ENCODE measurements at places on chromosomes 2 and 18.
A peak's percentile ranks its signal among the peaks of the same experiment; 100 is the strongest.

DNA sequence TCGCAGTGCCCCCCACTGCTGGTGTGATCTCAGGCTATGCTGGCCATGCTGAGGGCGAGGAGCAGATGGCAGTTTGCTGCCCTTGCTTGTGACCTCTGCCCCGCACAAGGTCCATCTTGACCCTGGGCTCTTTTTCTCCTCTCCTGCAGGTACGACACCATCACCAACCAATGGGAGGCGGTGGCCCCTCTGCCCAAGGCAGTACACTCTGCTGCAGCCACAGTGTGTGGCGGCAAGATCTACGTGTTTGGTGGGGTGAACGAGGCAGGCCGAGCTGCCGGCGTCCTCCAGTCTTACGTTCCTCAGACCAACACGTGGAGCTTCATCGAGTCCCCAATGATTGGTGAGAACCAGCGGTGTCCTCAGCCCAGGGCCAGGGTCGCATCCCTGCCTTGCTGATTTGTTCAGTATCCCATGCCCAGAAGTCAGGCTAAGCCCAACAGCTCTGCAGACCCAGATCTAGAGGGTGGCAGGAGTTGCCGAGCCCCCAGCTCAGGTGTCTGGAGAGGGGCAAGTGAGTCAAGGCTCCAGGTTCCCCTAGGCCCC, 223.8 kb downstream of the ATAD2B start:
- no peak for DNase-seq

GRCh38 chr2:134139611-134140010, 114.3 kb upstream of the MGAT5 start:
- no peak for DNase-seq

DNA sequence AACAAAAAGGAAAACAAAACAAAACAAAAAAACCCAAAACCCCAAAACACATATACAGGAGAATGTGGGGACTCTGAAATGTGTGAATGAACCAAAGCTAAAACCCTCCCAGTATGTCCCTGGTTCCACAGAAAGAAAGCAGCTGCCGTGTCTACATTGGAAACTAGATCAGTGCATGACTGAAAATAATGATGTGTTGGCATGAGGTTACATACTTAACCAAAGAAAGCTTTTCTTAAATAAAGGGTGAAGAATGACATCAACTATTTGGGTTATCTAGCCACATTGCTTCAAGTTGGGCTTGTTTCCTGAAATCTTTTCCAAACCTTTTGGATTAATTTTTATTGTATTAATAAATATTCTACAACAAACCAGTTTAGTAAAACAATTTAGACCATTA, 91.9 kb upstream of the FN1 start:
- DNase-seq: peak; percentile 77

DNA sequence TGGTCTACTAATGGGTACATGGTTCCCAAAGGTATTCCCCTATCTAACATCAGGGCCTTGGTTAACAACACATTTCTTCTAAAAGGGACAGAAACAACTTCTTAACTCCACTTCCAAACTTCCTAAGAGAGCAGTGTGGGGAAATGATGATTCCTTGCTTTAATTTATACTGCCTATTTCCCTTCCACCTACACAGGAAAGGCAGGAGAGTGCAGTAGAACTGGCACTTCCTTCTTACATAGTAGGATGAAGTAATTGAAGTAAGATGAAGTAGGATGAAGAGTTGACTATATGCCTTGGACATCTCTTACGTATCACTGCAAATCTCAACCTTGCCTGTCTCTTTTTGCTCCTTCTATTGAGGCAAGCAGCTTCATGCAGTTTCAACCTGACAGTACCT, 54.7 kb downstream of the CD28 start:
- DNase-seq: no peak

GRCh38 chr2:54206596-54206995, 49.4 kb downstream of the TSPYL6 start:
- peak; percentile 63 for DNase-seq

GRCh38 chr18:8717011-8717770, 11.8 kb downstream of the MTCL1 start:
- no peak for DNase-seq

DNA sequence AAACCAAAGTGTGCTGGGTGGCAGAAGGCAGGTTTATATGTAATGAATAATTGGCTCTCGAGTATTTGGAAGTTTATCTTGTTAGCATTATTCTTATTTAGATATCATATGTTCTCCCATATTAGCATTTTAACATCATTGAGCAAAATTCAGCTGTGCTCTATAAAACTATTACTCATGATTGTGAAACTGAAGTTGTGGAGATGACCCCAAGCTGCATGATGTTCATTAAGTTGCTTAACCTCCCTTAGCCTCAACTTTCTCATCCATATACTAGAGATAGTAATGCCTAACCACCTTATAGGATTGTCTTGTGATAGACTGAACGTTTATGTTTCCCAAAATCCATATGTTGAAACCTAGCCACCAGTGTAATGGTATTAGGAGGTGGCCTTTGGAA, 346.3 kb downstream of the SATB2 start:
- peak; percentile 38 for DNase-seq

DNA sequence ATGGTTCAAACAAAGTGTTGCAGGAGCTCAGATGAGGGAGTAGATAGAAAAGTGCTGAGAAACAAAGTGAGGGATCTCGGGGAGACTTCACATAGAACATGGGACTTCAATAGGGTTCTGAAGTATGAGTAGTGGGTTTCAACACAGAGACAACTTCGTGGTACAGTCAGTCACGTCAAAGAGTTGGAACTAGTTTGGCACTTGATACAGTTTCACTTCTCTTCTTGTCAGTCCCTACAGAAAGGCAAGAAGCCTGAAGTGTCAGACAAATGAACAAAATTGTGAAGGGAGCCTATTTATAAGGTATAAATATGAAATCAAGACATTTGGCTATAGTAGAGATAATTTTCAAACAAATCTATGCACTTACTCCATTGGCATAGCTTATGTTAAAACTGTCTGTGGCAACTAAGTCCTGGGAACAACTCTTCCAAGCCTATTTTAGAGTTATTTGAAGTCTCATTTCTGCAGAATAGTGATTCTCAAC, 338.0 kb downstream of the TDRD15 start:
- DNase-seq: no peak

DNA sequence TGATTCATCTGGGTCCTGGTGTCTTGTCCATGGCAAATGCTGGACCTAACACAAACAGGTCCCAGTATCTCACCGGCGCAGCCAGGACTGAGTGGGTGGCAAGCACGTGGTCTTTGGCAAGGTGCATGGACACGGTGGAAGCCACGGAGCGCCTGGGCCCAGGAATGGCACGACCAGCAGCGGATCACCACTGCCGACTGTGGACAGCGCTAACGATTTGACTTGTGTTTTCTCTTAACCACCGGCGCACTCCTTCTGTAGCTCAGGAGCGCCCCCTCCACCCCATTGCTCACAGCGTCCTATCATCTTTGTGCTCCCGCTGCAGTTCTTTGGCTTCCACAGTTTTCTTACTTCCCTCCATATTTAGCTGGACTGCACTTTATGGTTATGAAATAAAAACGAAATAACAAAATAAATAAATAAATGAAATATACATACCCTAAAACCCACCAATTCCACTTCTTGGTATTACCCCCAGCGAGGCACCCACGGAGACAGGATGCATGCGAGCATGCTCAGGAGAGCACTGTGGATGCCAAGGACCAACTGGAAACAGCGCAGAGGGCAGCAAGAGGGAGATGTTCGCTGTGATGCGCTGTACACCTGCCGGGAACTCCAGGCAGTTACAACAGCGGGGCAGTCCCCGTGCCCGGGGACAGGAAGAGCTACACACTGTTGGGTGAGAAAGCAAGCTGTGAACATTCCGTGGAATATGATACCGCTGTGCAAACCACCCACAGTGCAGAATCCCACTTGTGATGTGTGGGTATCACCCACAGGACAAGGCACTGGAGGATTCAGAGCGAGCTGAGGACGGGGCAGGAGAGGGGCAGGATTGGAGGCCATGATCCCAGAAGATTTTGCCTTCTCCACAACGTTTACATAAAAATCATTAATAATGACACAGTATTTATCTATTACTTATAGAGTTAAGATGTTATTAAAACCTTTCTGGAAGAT, 7.0 kb upstream of the CIDEA start:
- DNase-seq: no peak

DNA sequence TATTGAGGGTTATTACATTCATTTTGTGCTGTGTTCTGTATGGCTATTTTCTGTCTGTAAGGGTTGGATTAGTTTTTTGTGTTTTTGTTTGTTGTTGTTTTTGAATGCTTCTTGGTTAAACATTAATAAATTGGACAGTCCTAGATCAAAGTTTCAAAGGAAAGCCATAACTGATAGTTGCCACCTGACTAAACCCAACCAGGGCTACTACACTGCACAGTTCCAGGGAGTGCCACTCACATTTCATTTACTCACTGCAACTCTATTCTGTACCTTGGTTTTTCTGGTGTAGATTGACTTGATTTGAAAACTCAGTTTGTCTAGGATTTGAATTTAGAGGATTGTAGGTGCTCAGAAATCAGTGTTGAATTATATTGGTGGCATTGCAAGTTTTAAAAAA, 6.4 kb downstream of the MYL12B start:
- DNase-seq: no peak

DNA sequence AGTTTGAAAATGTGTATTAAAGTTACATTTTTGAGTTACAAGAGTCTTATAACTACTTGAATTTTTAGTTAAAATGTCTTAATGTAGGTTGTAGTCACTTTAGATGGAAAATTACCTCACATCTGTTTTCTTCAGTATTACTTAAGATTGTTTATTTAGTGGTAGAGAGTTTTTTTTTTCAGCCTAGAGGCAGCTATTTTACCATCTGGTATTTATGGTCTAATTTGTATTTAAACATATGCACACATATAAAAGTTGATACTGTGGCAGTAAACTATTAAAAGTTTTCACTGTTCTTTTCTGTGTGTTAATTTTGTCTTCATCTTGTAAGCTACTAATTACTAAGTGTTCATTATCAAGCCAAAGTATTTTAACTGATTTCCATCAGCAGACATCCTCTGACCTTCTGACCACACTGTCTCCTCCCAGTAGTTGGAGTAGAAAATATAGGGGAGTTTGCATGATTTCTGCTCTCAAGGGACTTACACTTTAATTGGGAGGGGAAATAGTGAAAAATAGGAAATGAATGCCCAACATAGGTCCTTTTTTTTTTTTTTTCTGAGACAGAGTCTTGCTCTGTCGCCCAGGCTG, 4.3 kb downstream of the PMAIP1 start:
- DNase-seq: no peak

- no peak for DNase-seq
Observed at GRCh38 chr18:25077038-25077943, 274.7 kb downstream of the ZNF521 start.

GRCh38 chr2:151176661-151177060, 85.0 kb downstream of the RBM43 start:
- DNase-seq: no peak

- DNase-seq: no peak
Observed at GRCh38 chr2:149034406-149034805, 4.1 kb upstream of the LYPD6B start.

DNA sequence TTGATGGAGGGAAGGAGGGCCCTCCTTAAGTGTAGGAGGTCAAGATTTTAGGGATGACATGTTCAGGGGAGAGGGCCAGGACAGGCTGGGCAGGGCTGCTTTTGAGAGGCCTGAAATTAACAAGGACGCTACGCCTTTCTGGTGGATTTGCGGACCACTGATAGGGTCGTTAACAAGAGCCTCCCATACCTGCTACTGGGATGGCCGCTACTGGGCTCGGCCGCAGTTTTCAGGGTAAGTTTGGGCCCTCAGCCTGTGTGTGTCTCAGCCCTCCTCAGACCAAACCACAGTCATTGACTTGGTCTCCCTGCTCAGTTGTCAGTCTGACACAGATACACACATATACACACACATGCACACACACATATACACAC, 180.9 kb downstream of the SMAD2 start:
- DNase-seq: no peak

All from fibroblast of mammary gland (primary cell).